ENCODE measurements at places on chromosomes 12 and 14. TPM values are rescaled to one million over a fixed set of nuclear protein-coding genes. Genes with fewer than 3 reads are reported as not detected.

Gene IAPP
- polyA plus RNA-seq, result not detected

Gene GALC
- polyA plus RNA-seq, result 39.1 TPM

- DNase-seq, result no peak
These were observed 40.8 kb downstream of the DBX2 start for GRCh38 chr12:45010059-45010458.

DNA sequence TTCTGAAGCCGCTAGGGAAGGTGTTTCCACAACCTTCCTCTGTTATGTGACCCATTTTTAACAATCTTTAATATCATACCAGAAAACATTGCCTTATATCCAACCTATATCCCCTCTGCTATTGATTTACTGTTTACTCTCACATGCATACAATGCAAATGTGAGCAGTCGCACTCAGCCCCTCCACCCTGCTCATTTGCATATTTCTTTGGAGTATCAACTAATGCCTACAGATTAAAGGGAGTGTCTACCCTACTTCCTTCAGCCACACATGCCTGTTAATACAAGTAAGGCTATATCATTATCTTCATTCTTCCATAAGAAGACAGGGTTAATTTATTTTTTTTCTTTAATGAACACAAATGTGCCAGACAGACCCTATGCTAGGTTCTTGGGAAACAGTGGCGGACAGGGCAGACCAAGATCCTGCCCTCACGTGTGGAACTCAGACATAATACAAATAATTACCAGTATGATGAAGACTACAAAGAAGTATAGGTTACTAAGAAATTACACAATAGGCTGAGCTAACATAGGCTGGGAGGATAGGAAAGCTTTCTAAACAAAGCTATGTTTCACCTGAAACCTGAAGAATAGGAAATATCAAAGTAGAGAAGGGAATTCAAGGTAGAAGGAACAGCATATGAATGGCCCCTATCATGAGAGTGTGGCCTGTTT is 107.3 kb upstream of the MDM1 start:
- no peak for DNase-seq

- DNase-seq, result no peak
These were observed 16.5 kb downstream of the CCER1 start for GRCh38 chr12:90938451-90938850.

DNA sequence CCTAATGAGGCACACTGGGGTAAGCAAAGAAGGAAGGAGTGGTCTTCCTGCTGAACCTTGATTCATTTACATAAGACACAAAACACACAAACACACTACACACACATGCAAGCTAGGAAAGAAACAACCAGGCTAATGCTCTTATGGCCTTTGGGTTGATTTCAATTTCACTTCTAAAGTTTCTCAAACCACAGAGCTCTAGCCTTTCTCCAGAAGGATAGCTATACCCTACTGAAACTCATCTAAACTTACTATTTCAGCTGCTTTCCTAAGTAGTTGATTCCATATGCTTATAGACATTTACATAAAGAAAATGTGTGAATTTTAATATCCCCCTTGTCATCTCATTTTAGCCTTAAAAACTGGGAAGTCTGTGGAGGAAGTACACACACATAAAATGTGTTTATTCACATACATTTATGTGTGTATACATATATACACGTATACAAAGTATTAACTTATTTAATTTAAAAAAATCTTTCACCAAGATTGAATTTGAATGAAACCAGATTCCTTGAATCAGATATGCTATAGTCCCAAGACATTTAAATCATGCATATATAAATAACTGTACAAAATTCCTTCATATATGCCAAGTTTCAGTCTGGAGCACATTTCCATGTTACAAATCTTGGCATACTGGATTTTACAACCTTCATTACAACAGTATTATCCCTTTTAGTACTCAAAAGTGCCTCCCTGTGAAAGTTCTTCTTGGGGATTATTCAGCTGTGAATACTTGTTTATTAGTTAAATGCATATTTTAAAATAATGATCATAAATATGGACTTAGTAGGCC is 231.8 kb upstream of the NPAS3 start:
- DNase-seq, result no peak

GRCh38 chr12:94585626-94586025 is 64.7 kb downstream of the TMCC3 start:
- DNase-seq, result no peak

DNA sequence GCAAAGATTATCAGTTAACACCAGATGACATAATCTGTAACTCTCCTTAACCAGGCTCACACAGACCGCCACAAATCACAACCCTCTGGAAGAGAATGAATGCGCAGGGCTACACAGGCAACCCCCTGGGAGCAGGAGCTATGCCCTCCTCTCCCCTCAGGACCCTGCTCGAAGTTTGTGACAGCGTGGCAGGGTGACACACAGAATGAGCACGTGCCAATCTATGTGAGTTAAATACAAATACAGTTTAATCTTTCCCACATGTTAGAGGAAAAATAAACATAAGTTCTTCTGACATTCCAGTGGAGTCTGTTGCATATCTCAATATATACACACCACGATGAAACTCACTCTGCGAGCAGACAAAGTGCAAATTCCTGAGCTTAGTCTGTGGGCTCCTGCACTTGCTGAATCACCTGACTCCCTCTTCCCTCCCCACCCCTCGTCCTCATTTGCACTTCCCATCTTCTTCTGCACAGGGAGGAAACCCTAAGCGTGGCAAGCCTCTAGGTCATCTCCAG is 37.6 kb downstream of the BCAT1 start:
- DNase-seq, result no peak

GRCh38 chr12:40181490-40181889 is 43.3 kb upstream of the LRRK2 start:
- DNase-seq, result no peak

- no peak for DNase-seq
These were observed 27.0 kb upstream of the PHC1 start for GRCh38 chr12:8887285-8887715.

- no peak for DNase-seq
These were observed 57.6 kb downstream of the MDM2 start for GRCh38 chr12:68865399-68866164.
